ENCODE measurements at places on chromosomes 2 and 18.
A peak's percentile ranks its signal among the peaks of the same experiment; 100 is the strongest.

GRCh38 chr18:42100911-42101310 is 145.9 kb downstream of the PIK3C3 start:
- no peak for DNase-seq

DNA sequence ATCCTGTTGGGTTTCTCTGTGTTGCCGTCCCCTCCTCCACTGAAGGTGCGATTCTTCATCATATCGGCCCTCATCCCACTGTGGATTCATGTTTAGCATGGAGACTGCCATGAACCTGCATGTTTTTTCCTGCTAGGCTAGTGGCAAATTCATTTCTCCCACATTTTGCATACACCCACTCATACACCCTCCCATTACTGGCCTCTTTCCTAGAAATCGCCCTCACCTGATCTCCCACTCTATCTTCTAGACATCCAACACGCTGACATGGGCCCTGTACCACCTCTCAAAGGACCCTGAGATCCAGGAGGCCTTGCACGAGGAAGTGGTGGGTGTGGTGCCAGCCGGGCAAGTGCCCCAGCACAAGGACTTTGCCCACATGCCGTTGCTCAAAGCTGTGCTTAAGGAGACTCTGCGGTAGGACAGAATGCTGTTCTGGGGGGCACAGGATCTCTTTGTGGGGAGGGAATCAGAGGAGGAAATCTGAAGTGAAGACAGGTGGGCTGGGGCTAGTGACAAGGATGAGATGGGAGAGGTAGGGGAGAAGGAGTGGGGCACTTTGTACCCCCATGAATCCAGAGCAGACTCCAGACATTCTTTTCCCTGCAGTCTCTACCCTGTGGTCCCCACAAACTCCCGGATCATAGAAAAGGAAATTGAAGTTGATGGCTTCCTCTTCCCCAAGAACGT is 17.7 kb downstream of the PRKAG3 start:
- no peak for DNase-seq

GRCh38 chr18:13439461-13439860 is 220.9 kb downstream of the LDLRAD4 start:
- DNase-seq = no peak

- DNase-seq = no peak
Measured at GRCh38 chr2:212448698-212449097, 89.9 kb downstream of the ERBB4 start.

DNA sequence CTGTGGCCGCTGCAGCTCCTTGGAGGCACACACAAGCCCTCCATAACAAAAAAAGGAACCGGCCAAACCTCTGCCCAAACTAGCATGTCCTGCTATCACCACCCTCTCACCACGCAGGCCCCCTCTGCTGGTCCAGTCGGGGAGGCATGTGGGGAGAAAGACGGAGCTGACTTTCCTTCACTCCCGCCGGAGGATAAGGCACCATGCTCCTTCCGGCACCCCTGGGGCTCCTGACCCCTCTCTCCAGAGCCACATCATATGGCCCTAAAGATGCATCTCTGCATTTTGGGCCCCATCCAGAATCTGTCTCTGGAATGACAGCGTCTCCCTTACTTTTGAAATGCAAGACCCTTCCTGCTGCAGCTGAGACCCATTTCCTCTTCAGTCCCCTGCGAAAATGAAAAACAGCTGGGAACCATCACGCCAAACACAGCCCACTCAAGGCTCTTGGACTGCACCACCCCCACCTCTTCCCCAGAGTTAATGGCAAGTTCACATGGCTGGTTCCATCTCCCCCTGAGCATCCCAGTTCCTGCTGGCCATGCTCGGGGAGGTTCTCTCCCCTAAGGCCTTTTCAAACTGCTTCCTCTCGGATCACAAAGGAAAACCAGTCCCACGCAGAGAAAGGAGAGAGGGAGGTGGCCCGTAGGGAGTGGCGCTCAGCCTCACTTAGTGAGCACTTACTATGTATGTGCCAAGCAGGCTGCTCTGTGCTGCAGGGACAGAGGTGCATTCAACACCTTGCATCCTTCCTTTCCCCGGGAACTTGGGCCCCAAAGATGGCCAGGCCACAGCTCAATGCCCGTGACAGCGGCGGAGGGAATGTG is 35.2 kb upstream of the MLPH start:
- no peak for DNase-seq

GRCh38 chr2:172735582-172736423 is at the start of gene RAPGEF4:
TSS of gene RAPGEF4 (plus strand) at chr2:172735845. CDS start at chr2:172735984, 139 bp downstream.
- no peak for DNase-seq

DNA sequence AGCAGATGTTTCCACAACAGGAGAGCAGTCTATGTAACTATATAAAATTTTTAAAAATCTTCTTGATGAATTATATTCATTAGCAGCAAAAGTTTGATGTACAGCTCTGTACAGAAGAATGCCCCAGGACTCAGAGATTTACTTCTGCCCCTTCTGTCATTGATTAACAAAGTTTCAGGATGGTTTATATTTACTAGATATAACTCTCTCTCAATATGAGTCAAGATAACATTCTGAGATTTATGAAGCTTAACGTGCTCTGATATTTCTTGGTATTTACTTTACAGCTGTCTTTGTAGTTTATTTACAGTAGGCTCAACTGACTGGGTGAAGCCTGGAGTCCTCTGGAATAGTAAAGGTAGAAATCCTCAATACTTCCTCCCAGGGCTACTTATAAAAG is 93.6 kb upstream of the HNMT start:
- no peak for DNase-seq

- DNase-seq = no peak
Measured at GRCh38 chr18:6484659-6485058, 69.9 kb upstream of the L3MBTL4 start.

- DNase-seq = peak; percentile 67
Measured at GRCh38 chr2:231714639-231715498, 6.5 kb downstream of the PTMA start.

- no peak for DNase-seq
Measured at GRCh38 chr2:229371086-229371485, 100.0 kb upstream of the PID1 start.

DNA sequence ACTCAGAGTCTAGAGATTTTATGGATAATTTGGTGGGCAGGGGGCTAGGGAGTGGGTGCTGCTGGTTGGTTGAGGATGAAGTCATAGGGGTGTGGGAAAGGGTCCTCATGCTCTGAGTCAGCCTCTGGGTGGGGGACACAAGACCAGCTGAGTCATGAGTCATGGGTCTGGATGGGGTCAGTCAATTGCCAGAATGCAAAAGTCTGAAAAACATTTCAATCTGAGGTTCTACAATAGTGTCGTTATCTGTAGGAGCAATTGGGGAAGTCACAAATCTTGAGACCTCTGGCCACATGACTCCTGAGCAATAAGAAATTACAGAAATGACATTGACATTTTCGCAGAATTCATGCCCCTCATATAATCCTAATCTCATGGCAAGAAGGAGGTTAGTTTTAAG is 15.1 kb downstream of the NMS start:
- no peak for DNase-seq

DNA sequence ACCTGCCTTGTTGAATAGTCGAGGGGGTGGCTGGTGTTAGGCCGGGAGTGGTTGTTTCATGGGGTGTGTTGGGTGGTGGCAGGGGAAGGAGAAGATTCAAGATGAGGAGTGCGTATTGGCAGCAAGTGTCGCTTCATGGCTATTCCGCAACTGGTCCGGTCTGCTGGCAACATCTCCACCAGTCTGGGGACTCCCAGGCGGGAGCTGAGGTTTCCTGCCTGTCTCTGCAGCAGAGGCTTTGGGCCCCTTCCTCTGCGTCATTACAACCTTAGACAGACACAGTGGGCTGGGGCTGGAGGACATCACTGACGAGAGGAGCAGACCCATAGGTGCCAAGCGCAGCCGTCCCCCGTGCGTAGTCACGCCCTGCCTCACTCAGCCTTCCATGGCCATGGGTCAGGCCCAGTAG is 64.0 kb upstream of the MCFD2 start:
- no peak for DNase-seq
